ENCODE measurements at places on chromosomes 16 and 17.

DNA sequence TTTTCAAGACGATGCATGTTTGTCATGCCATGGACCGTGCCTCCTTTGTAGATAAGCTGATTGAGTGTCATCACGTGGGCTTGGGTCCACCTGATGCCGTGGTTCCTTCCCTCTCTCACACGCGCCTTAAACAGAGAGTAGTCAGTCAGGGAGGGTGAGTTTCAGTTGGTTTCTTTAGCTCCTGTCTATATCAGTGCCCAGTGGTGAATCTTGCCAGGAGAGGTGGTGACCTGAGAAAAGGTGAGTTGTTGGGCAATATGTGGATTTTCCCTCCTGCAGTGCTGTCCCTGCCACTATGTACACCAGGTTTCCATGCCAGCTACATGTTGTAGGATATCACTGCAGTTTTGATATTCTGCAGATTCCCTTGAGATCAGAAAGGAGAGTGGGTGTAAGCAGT is 129.7 kb downstream of the LAT start:
- no peak for DNase-seq

GRCh38 chr17:40828454-40829044 is 6.1 kb upstream of the KRT10 start:
- no peak for DNase-seq

DNA sequence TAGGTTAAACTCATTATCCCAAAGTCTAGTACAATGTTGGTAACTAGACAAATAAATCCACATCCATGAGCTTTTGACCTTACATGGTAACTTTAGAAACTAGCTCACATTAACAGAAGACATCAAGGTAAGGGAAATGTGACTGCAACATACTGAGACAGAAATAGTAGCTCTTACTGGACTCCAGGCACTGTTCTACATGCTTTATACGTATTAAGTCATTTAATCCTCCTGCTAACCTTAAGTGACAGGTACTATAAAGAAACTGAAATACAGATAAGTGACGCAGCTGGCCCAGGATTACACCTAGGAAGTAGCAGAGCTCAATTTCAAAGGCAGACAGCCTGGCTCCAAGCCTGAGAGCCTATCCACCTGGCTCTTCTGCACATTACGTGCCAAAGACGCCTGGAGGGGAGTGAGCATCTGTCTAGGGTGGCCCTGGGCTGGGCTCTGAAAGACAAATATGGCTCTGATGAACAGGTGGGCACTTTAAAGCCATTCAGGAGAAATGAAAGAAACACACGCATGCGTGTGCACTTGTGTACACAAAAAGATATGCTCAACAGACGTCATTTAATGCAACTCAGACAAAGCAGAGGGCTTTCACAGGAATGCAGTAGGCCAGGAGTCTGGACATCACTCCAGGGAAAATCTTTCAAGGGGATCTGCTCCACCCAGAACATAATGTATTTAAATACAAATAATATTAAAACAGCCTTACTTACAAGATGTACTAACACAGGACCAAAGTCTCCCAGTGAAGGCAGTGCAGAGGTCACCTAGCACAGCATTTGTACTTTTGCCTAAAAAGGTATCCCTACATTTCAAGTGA is 4.4 kb downstream of the ZC3H7A start:
- no peak for DNase-seq

DNA sequence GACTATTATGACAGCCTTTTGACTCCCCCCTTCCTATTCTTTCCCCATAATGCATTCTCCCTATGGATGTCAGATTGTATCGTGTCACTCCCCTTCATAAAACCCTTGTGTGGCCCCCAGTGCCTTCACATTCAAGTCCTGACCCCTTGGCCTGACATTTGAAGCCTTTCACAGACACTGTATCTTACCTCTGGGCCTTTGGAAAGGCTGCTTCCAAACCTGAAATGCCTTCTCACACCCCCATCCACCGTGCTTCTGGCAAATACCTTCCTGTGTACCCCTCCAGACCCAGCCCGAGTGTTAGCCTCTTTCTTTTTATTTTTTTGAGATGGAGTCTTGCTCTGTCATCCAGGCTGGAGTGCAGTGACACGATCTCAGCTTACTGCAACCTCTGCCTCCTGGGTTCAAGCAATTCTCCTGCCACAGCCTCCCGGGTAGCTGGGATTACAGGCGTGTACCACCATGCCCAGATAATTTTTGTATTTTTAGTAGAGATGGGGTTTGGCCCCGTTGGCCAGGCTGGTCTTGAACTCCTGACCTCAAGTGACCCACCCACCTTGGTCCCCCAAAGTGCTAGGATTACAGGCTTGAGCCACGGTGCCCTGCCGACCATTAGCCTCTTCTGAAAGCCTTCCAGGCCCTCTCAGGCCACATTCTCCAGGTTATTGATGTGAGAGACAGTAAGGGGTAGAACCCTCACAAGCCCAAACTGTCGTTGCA is 2.1 kb downstream of the ARMC5 start:
- no peak for DNase-seq

Measured in T-helper 9 cell (primary cell).